ENCODE measurements at places on chromosomes 6 and 20. TPM values are rescaled to one million over a fixed set of nuclear protein-coding genes. Genes with fewer than 3 reads are reported as not detected.

The SLC26A8 gene
- not detected for total RNA-seq

The GDAP1L1 gene
- total RNA-seq: 0.48 TPM

The MARCKS gene
- total RNA-seq: 27.9 TPM

The GRM1 gene
- not detected for total RNA-seq

The PHACTR1 gene
- total RNA-seq: 0.23 TPM

The CRIP3 gene
- not detected for total RNA-seq
